ENCODE measurements at places on chromosomes 12 and 14.

DNA sequence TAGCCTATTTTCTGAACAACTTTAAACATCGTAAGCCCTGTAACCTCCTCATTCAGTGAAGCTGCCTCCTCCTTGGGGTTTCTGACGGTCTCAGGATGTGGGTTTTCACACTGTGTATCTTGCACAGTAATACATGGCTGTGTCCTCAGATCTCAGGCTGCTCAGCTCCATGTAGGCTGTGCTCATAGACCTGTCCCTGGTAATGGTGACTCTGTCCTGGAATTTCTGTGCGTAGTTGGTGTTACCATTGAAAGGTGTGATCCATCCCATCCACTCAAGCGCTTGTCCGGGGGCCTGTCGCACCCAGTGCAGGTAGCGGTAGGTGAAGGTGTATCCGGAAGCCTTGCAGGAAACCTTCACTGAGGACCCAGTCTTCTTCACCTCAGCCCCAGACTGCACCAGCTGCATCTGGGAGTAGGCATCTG is 980.5 kb downstream of the TMEM121 start:
- DNase-seq = peak; percentile 22

DNA sequence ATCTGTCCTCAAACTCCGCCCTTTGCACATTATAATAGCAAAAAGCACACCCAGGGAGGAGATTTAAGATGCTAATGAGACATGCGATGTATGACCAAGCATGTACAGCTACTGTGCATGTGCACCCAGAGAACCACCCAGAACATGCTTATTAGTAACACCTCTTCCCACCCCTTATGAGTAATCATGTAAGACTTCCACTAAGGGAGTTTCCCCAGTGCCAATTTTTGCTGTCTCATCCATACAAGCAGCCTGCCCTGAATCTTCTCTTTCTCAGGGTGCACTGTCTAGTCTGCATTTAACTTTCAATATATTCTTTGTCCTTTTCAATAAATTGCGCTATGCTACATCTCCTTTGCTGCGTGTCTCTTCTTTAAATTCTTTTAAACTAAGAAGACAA is 830.0 kb upstream of the NOVA1 start:
- DNase-seq = no peak

DNA sequence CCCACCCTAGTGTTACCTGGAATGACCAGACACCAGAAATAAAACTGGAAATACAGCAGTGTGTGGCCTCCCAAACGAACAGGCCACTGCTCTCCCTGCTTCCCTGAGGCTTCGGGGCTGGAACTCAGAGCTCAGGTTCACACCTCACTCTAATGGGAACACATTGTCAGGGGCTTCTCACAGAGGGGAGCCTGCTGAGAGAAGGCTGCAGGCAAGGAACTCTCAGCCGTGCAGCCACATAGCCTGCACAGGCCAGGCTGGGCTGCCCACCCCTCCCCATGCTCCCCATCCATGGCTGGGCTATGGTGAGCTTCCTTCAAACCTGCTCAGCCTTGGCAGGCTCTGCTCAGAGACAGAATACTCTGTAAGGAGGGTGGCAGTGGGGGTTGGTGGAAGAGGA is 302.5 kb downstream of the EMP1 start:
- no peak for DNase-seq

GRCh38 chr12:3172124-3173007 is 95.2 kb downstream of the TSPAN9 start:
- no peak for DNase-seq

- DNase-seq = no peak
Measured at GRCh38 chr12:68139001-68139400, 20.5 kb downstream of the IFNG start.

DNA sequence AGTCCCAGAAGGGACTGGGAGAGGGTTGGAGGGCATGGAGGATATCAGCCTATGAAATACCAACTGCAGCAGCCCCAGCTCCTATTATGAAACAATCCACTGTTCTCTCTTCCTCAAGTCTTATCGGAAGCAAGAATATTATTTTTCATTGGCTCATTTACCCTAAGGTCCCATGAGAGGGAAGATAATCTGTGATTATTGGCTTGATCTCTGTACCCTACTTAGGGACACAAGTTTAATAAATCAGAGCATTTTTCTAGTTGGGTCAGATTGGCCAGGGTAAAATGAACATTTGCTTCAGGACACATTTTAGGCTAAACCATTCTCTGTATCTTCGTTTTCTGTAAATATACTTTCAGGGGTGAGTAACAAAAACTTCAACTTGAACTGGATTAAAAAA is 43.1 kb upstream of the GNG2 start:
- no peak for DNase-seq

GRCh38 chr12:894226-894625 is 55.3 kb downstream of the RAD52 start:
- DNase-seq = no peak

DNA sequence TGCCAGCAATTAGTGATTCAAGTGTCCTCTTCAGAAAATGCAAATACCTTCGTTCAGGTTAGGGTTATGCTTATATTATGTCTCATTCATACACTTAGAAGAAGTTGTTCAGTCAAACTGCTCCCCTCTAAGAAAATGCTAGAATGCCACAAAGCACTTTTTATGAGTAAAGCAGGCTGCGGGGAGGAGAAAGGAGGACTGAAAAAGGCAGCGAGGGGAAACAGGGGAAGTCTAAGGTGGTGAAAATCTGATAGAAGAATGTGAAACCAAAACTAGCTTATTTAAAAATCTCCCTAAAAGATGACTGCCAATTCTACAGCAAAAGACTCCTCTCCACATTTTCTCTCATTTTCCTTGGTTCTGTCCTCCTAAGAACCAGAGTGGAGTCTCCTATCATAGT is 70.1 kb downstream of the PRKD1 start:
- no peak for DNase-seq

GRCh38 chr12:97323154-97323553 is 139.4 kb upstream of the RMST start:
- no peak for DNase-seq

DNA sequence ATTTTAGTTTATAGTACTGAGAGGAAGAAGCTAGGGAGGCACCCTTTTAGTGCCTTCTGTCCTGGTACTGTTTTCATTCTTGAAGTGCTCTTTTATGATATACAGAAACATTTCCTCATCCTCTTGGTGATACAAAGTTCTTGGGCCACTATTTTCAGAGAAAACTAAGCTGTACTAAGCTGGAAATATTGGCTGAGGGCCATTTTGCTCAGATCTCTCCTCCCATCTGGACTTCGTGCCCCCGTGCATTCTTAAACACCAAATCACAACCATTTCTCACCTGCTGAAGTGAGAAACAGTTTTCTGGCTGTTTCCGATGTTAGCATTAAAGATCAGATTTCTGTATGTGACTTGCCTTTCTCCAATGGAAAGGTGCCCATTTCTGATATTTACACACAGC is 158.9 kb downstream of the FBXL14 start:
- peak; percentile 41 for DNase-seq
